ENCODE measurements at places on chromosomes 2 and 18.

GRCh38 chr2:2039826-2040225, 291.2 kb downstream of the MYT1L start:
- no peak for DNase-seq
- no peaks in the 10 kb centered on the region for H3K4me1 ChIP-seq
- H3K36me3 ChIP-seq = no peaks in the 10 kb centered on the region
- H3K27ac ChIP-seq = no peak overlapping the region

DNA sequence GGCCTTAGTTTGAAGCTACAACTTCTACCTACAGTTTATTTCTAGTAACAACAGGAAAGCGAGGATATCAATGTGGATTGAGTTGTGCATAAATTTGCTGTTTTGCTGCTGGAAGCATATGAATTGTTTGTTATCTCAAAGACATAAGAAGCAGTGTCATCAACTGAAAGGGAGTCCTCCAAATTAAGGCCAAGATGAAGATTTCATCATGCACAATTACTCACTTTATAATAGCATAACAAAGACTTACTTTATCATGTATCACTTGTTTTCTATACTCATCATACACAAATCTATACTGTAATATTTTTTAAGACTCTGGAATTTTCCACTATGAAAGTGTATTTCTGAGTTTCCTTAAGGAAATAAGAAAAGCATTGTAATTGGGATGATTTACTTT, 136.1 kb upstream of the FANCL start:
- peaks cover 5% of the 10 kb centered on the region for H3K27me3 ChIP-seq
- H3K4me3 ChIP-seq = no peak overlapping the region
- H3K4me1 ChIP-seq = no peaks in the 10 kb centered on the region
- H3K27ac ChIP-seq = no peak overlapping the region
- no peaks in the 10 kb centered on the region for H3K36me3 ChIP-seq
- no peak for DNase-seq

DNA sequence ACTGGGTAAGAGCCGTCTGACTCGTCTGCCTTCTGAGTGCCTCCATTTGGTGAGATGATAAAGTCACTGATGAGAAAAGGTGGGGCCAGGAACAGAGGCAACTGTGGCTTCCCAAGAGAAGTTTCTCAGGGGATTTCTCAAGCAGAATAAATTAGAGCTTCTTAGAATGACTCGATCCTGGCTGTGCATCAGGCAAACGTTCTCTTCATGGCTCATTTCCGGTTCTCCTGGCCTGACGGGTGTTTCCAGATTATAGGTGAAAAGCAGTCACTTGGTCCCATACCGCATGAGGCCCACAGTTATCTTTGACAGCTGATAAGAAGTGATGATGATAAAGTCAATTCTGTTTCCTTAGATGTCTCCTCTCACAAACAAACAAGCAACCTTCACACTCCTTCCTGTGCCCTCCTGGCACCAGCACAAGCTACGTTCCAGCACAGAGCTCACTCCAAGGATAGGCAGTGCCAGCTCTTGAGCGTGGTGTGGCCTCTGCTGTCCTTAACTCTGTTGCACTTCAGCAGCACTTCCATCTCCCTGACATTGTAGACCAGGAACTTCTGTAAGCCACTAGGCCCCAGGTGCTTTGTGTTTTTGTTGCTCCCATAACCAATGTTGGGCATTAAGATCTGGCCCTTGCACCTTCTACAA, 37.8 kb upstream of the KCNF1 start:
- no peaks in the 10 kb centered on the region for H3K36me3 ChIP-seq
- H3K4me1 ChIP-seq = no peaks in the 10 kb centered on the region
- no peak overlapping the region for H3K4me3 ChIP-seq
- H3K27me3 ChIP-seq = peaks cover 21% of the 10 kb centered on the region
- no peak for DNase-seq
- peak overlapping the region; percentile 11 for H3K27ac ChIP-seq

GRCh38 chr2:22843919-22844537, 541.0 kb upstream of the KLHL29 start:
- H3K4me3 ChIP-seq = no peak overlapping the region
- no peak for DNase-seq
- no peak overlapping the region for H3K27ac ChIP-seq
- H3K4me1 ChIP-seq = no peaks in the 10 kb centered on the region

DNA sequence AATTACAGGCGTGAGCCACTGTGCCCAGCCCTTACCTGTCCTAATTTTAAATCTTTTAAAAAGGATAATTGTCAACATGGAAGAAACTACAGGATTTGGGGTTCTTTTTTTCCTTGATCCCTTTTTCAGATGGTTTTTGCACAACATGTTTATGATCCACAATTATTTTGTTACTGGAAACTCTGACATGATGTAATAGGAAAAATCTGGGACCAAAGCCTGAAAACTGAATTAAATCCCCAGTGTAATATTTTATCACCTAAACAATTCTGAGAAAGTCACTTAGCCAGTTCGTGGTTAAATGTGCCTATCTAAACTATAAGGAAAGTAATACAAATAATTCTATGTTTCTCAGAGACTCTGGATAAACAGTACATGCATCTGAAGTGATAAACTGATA, 1649.7 kb downstream of the LRP1B start:
- H3K4me3 ChIP-seq = no peak overlapping the region
- H3K4me1 ChIP-seq = no peaks in the 10 kb centered on the region
- no peaks in the 10 kb centered on the region for H3K27me3 ChIP-seq
- no peak for DNase-seq
- H3K36me3 ChIP-seq = no peaks in the 10 kb centered on the region

GRCh38 chr2:136019306-136019705, 33.9 kb upstream of the DARS1 start:
- peaks cover 26% of the 10 kb centered on the region for H3K4me1 ChIP-seq
- no peaks in the 10 kb centered on the region for H3K27me3 ChIP-seq
- DNase-seq = no peak
- H3K36me3 ChIP-seq = peaks cover 13% of the 10 kb centered on the region

GRCh38 chr18:36769172-36769571, 59.6 kb downstream of the TPGS2 start:
- H3K4me1 ChIP-seq = peaks cover 21% of the 10 kb centered on the region
- H3K27ac ChIP-seq = no peak overlapping the region
- no peak for DNase-seq
- no peaks in the 10 kb centered on the region for H3K36me3 ChIP-seq

DNA sequence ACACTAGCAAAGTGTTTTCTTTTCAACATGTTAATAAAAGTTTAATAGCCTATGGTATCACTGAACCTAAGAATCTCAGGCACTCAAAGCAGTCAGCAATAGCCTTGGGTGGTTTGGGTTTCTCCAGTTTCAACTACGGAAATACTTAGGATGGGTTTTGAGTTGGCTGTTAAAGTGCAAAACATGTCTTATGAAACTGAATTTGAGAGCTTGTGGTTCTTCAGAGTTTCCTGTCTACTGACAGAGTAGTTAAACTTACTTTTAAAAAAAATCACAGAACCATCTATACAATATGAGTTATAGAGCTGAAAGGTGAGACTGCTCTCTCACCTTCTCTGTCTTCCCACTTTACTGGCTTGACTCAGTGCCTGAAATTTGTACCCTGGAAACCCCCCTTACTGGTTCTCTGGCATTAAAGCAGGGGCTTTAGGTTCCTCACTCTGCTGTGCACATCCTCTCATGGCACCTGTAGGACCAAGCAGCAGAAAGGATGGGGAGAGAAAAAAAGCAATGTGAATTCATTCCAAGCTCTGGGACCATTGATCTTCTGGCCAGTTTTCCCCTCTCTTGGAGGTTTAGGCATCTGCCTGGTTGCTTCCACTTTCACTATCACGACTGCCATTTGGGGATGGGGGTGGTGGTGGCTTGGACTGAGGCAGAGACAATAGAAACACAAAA, 18.1 kb downstream of the CCDC141 start:
- H3K27ac ChIP-seq = peak overlapping the region; percentile 83
- H3K4me3 ChIP-seq = peak overlapping the region; percentile 64
- peaks cover 22% of the 10 kb centered on the region for H3K4me1 ChIP-seq
- no peaks in the 10 kb centered on the region for H3K27me3 ChIP-seq
- H3K36me3 ChIP-seq = peaks cover 38% of the 10 kb centered on the region

- DNase-seq = no peak
- no peak overlapping the region for H3K4me3 ChIP-seq
- H3K4me1 ChIP-seq = no peaks in the 10 kb centered on the region
- H3K27ac ChIP-seq = no peak overlapping the region
- no peaks in the 10 kb centered on the region for H3K27me3 ChIP-seq
- H3K36me3 ChIP-seq = no peaks in the 10 kb centered on the region
These were observed 143.7 kb upstream of the SYT4 start for GRCh38 chr18:43420950-43421349.

DNA sequence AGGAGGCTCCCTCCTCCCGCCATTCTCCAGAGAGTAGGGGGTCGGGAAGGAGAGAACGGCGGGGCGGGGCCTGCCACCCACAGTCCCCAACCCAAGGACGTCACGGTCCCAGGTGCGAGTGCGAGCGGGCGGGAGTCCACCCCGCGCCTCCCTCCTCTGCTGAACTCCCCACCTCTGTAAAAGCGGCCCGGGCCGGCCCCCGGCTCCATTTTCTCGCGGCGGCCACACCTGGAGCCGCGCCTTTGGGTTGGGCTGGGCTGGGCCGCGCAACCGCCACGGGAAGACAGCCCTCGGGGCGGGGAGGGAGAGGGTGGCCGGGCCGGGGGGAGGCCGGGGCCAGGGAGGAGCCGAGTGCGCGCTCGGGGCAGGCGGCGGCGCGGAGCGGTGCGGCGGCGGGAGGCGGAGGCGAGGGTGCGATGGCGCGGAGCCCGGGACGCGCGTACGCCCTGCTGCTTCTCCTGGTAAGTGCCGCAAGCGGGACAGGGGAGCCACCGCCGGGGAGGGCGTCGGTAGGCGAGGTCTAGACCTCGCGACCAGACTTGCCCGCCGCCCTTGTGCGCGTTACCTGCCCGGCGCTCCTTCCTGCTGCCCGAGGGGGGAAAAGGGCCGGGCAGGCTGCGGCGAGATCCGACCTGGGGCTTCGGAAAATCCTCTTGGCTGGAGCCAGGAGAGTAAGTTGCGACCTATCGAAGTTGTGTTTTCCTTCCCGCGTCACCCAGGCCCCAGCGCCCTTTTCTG, at the start of gene DSG2:
Gene DSG2 (plus strand): TSS at position 342 of the 738 bp plus-strand sequence. CDS start 75 bp downstream, at position 417.
- peak within 1 kb of the TSS; percentile 76 for H3K4me3 ChIP-seq
- DNase-seq = peak; percentile 16
- H3K36me3 ChIP-seq = no peaks in the 10 kb centered on the region
- H3K27me3 ChIP-seq = peaks cover 42% of the 10 kb centered on the region
- no peak within 1 kb of the TSS for H3K27ac ChIP-seq

GRCh38 chr2:104787298-104788065, 66.4 kb upstream of the POU3F3 start:
- H3K4me1 ChIP-seq = no peaks in the 10 kb centered on the region
- no peak for DNase-seq
- no peak overlapping the region for H3K4me3 ChIP-seq
- no peak overlapping the region for H3K27ac ChIP-seq

GRCh38 chr2:12442476-12442847, 274.3 kb upstream of the TRIB2 start:
- no peak for DNase-seq
- no peaks in the 10 kb centered on the region for H3K36me3 ChIP-seq
- peaks cover 28% of the 10 kb centered on the region for H3K4me1 ChIP-seq
- H3K4me3 ChIP-seq = no peak overlapping the region
- no peak overlapping the region for H3K27ac ChIP-seq
- no peaks in the 10 kb centered on the region for H3K27me3 ChIP-seq

DNA sequence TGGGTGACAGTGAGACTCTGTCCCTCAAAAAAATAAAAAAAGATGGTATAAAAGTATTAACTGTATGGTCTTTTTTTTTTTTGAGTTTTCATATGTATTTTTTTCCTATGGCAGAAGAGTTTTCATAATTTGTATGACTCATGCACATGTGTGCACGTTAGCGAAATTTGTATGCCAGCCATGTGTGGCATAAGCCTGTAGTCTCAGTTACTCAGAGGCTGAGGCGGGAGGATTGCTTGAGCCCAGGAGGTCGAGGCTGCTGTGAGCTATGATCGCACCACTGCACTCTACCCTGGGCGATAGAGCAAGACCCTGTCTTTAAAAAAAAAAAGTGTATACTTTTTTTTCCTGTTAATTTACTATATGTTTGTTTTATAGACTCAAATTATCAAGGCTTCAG, 160.8 kb downstream of the TGIF1 start:
- H3K27me3 ChIP-seq = no peaks in the 10 kb centered on the region
- peaks cover 29% of the 10 kb centered on the region for H3K4me1 ChIP-seq
- DNase-seq = no peak

DNA sequence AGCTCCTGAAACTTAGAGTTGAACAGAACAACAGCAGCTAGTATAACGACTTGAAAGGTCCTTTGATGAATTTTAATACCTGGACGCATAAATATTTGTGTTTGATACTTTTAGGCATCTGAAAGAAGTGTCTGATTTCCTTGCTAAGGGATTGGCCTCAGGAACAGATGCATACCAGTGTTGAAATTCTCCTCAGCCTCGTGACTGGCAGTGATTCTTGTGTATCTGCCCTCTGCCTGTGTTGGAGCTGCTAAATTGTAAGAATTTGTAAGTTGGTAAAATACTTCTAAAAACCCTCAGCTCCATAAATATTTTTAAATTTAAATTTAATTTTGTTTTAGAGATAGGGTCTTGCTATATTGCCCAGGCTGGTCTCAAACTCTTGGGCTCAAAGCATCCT, 22.4 kb upstream of the SCYGR1 start:
- H3K4me1 ChIP-seq = peaks cover 54% of the 10 kb centered on the region
- H3K36me3 ChIP-seq = no peaks in the 10 kb centered on the region
- H3K4me3 ChIP-seq = no peak overlapping the region
- no peak for DNase-seq

DNA sequence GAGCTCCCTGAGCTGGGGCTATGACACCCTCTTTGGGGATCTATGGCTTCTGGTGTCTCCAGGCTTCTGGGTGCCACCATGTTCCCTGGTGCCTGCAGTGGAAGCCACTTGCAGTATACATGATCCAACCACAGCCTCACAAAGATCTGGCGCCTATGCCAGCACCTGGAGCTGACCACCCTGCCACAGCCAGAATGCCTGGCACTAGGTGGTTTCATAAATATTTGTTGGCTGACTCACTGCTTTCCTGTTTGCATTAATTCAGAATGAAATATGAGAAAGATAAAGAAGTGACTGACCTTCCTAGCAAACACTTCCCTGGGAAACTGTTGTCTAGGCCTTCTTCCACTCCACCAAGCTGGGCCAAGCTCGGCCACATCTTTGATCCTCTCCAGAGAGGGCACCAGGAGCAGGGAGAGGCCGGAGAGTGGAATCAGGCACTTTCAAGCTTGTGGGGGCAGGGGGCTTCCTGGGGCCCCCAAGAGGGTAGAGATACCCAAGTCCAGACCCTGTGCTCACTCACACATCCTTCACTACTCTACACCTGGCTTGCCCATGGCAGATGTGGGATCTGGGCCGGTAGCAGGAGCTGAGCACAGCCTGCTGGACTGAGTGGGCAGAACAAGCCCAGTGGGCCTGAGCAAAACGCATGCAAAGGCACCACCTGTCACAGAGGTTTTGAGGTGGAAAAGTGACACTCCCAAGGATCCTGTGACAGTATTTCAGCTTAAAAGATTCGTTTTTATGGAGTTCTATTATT, 565.7 kb downstream of the SLC4A3 start:
- H3K36me3 ChIP-seq = no peaks in the 10 kb centered on the region
- no peak for DNase-seq
- no peak overlapping the region for H3K27ac ChIP-seq
- no peak overlapping the region for H3K4me3 ChIP-seq
- no peaks in the 10 kb centered on the region for H3K27me3 ChIP-seq

GRCh38 chr2:46695283-46695682, 215.9 kb downstream of the TMEM247 start:
- H3K27ac ChIP-seq = no peak overlapping the region
- H3K4me3 ChIP-seq = no peak overlapping the region
- no peaks in the 10 kb centered on the region for H3K36me3 ChIP-seq
- H3K4me1 ChIP-seq = peaks cover 18% of the 10 kb centered on the region

Measured in activated T-helper 2 cell treated with anti-CD3 and anti-CD28 coated beads, Interferon-gamma antibody, Interleukin-2, Interleukin-4, amounts not matched to agents 10 μg/mL and 5 μg/mL and 100 μg/mL, durations not matched to agents 14 hours and 24 hours and 36 hours (primary cell).